ENCODE measurements at places on chromosomes 7 and 10.

- no peak for DNase-seq
Observed at GRCh38 chr10:6224781-6225180, 22.0 kb downstream of the PFKFB3 start.

DNA sequence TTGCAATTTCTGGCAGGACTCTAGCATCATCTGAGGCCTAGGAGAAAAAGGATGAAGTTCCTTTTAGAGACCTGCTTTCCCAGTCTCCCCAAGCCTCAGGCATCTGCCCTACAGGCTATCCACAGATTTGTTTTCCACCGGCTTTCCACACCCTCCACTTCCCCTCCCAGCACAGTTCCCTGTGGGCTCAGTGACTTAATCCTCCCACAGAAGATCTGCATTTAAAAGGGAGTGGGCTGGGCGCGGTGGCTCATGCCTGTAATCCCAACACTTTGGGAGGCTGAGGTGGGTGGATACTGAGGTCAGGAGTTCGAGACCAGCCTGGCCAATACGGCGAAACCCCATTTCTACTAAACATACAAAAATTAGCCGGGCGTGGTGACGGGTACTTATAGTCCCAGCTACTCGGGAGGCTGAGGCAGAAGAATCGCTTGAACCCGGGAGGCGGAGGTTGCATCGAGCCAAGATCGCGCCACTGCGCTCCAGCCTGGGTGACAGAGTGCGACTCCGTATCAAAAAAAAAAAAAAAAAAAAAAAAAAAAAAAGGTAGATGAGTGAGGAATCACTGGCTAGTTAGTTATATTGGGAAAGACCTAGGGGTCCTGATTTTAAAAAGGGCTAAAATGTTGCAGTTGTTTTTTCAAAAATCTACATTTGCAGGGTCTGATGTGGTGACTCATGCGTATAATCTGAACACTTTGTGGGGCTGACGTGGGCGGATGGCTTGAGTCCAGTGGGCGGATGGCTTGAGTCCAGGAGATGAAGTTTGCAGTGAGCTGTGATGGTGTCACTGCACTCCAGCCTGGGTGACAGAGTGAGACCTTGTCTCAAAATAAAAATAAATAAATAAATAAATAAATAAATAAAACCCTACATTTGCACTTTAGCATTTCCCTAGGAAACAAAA, 119.5 kb downstream of the BAMBI start:
- no peak for DNase-seq

DNA sequence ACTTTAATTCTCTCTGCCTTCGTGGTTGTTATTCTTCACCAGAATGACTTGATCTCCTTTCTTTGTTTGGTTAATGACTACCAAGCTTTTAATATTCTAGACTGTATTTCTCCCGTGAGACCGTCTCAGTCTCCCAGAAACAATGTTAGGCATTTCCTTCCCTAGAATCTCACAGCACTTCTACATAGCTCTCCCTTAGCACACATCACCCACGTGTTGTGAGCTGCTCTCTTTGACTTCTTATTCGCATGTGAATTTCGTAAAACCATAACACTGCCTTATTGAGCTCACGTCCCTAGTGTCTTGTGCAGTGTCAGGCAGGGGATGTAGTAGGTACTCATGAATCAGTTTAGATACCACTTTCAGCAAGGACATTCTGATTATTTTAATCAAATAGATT, 57.5 kb upstream of the MGAM2 start:
- DNase-seq: peak; percentile 4

- DNase-seq: no peak
Observed at GRCh38 chr10:32790483-32790882, 167.5 kb downstream of the ITGB1 start.

DNA sequence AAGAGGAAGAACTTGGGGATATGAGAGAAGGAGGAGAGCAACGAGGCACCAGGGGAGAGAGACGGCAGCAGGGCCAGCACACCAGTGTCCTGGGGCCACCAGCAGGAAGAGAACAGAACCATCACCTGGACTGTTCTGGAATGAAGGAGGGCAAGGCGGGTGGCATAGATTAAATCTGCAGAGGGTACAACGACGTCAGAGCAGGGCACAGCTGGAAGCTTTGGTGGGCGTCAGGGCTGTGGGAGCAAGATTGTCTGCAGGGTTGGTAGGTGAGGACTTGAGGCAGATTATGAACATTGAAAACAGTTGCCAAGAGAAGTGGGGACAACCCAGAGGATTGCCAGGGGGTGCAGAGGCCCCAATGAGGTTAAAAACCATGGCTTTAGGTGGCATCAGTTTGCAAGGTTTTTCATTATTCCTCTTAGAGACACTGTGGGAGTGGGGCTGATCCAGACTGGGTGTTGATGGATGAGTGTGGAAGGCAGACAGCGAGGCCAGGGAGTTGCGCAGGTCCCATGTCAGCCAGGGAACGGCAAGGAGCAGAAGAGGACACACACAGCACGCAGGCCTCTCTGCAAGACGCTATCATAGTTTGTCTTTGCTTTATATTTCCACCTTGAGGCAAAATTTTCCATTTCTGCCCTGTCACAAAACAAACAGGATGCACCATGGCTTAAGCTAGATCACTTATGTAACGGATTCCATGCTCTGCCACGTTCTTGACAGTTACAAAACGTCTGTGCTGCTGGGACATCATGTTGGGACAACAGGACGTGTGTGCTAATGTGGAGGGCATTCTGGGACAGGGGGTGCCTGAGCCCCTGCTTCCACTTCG, 52.5 kb upstream of the LEP start:
- DNase-seq: no peak

DNA sequence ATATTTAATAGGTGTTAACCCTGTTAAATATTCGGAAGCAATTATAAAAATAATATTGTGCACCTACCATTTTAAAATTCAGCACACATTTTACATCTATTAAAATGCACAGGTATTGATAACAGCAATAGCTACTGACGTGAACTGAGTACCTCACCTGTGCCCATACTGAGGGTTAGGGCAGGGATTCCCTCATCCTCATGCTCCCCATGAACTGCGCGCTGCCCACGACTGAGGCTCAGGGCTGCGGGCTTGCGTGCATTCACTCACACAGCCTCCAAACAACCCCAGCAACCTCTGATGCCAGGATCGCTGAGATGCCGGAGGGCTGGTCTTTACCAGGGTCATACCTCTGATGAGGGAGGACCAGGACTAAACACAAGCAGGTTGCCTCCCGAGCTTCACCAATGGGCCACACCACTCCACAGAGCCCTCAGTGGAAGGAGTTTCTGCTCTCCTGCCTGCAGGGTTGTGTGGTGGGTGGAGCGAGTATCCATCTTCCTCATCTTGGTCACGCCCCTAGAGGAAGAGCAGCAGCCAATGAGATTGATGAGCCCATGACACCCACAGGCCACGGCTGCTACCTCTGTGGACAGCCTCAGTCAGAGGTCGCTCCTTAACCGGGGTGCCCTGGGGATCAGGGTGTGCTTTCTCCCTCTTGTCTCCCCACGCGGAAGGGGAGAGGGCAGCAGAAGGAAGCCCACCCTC, 478.3 kb downstream of the TNS3 start:
- no peak for DNase-seq

- DNase-seq: peak; percentile 81
Observed at GRCh38 chr10:7956508-7956907, 98.0 kb upstream of the GATA3 start.

GRCh38 chr7:31948029-31948428, 122.2 kb downstream of the PDE1C start:
- peak; percentile 62 for DNase-seq

- DNase-seq: no peak
Observed at GRCh38 chr7:70360557-70360956, 762.3 kb downstream of the AUTS2 start.

- no peak for DNase-seq
Observed at GRCh38 chr10:97399843-97400545, 1.1 kb downstream of the RRP12 start.

- no peak for DNase-seq
Observed at GRCh38 chr7:155983176-155983815, 171.0 kb upstream of the SHH start.

GRCh38 chr7:127751490-127752448, 99.8 kb downstream of the SND1 start:
- no peak for DNase-seq

DNA sequence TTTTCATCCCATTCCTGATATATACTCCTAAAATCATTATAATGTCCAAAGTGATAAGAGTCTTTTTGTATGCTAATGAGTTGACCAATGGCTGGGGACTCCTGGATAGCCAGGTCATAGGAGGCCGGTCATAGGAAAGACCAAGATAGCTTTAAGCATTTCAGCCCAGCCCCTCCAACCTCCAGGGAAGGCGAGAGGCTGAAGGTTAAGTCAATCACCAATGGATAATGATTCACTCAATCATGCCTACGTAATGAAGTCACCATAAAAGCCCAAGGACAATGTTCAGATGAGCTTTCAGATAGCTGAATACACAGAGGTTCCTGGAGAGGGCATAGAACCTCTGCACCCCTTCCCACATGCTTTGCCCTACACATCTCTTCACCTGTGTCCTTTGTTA, 75.7 kb downstream of the VWDE start:
- no peak for DNase-seq

DNA sequence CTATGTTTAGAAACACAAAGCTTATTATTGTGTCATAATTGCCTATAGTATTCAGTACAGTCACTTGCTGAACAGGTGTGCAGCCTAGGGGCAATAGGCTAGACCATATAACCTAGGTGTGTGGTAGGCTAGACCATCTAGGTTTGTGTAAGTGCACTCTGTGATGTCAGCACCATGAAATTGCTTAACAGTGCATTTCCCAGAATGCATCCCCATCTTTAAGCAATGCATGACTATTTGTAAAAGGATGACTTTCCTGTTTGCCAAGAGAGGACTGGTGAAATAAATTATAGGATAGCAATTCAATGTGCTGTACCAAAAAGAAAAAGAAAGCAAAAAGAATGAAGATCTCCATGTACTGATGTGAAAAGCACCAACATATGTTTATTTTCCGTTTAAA, 288.7 kb upstream of the AUTS2 start:
- DNase-seq: peak; percentile 9

GRCh38 chr10:103931603-103932002, 13.6 kb upstream of the STN1 start:
- DNase-seq: no peak

GRCh38 chr10:71842856-71843686, 8.0 kb downstream of the PSAP start:
- no peak for DNase-seq

DNA sequence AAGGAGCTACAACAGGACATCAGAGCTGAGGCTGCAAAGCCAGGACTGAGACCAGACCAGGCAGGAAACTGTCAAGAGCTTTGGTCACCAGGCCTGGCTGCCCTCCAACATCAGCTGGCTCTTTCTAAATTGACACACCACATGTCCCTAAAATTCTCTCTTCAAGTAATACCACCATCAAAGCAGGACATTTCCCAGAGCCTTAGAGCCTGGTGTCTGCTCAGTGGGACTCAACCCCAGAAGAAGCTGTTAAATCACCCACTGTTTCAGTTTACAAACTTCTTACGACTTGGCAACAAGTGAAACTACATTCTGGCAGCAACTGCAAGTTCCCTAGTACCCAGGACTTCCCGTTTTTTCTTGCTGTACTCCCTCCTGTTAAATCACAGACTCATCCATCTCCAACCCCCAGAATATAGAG, 3.8 kb upstream of the IL6 start:
- no peak for DNase-seq

GRCh38 chr10:123274306-123275135, 120.3 kb downstream of the BUB3 start:
- DNase-seq: no peak

DNA sequence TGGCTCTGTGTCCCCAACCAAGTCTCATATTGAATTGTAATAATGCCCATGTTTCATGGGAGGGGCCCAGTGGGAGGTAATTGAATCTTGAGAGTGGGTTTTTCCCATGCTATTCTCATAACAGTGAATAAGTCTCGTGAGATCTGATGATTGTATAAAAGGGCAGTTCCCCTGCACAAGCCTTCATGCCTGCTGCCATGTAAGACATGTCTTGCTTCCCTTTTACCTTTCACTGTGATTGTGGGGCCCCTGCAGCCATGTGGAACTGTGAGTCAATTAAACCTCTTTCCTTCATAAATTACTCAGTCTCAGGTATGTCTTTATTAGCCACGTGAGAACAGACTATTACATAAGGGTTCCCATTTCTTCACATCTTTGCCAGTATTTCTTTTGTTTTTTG, 97.1 kb upstream of the CPXM2 start:
- no peak for DNase-seq

DNA sequence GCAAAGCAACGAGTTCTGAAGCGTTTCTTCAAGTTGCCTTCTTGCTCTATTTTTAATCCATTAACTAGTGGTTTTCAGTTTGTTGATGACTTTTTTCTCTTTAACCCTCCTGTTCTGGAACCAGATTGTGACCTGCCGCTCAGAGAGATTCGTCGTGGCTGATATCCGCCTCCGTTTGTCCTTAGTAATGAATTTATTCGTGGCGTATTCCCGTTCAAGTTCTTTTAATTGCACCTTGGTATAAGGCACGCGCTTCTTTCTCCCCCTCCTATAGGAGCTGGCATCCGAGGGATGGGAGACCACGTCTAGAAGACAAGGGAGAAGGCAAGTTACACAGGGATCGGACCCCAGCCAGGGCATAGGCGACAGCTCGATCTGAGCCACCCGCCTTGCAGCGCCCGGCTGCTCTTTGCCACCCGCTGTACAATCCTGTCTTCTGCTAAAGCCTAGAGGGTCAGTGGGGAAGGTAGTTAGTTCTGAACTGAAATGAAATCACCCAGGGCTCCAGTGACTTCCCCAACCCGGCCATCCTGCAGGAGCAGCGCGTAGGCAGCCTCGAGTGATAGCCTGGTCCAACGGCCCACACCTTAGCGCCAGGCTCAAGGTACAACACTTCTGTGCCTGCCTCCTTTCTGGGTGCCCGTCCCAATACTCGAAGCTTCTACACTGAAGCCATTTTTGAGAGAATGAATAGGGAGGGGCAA, 1.6 kb downstream of the HOXA13 start:
- DNase-seq: no peak

GRCh38 chr10:2300231-2300630, 562.9 kb upstream of the ADARB2 start:
- DNase-seq: no peak

DNA sequence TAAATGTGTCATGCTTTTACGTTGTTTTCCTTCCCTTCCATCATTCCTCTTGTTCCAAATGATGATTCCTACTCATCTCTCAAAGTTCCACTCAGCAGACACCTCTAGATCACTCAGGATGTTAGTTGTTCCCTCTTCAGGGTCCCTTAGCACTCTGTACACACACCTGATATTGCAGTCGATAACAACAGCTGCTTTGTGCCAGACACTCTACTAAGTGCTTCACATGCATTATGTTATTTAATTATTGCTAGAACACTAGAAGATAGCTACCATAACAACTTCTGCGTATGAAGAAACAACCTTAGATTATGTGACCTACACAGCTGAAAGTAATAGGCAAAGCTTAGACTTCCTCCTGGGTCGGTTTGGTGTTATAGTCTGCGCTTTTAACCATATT, 29.6 kb downstream of the PCBD1 start:
- no peak for DNase-seq

- no peak for DNase-seq
Observed at GRCh38 chr7:96614154-96614867, 95.3 kb downstream of the SEM1 start.

DNA sequence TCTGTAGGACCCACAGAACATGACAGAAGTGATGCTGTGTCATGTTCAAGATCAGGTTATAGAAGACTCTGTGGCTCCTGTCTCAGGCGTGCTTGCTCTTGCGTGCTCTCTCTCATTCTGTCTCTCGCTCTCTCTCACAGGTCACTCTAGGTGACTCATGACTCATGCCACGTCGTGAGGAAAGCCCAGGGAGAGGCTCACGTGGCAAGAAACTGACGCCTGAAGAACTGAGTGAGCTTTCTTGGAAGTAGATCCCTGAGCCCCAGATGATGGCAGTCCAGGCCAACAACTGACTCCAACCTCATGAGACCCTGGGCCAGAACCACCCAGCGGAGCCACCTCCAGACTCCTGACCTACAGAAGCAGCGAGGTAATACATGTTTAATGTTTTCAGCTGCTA, 103.3 kb downstream of the DNMBP start:
- no peak for DNase-seq
